ENCODE measurements at places on chromosomes 6 and 20. TPM values are rescaled to one million over a fixed set of nuclear protein-coding genes. Genes with fewer than 3 reads are reported as not detected.

Gene BEND6
- 0.46 TPM for total RNA-seq

Gene TPBG
- total RNA-seq: 31.3 TPM

Gene DNAAF9
- total RNA-seq: 29.9 TPM

Gene ZC2HC1B
- total RNA-seq: not detected

Gene GPSM3
- total RNA-seq: 6.5 TPM

GRCh38 chr6:15335385-15335784 is 89.5 kb downstream of the JARID2 start:
- no peaks in the 10 kb centered on the region for H3K36me3 ChIP-seq
- peaks cover 19% of the 10 kb centered on the region for H3K4me1 ChIP-seq
- no peak overlapping the region for H3K27ac ChIP-seq

GRCh38 chr20:47665221-47665991 is 119.9 kb downstream of the SULF2 start:
- DNase-seq: no peak
- H3K4me3 ChIP-seq: no peak overlapping the region
- H3K27me3 ChIP-seq: no peaks in the 10 kb centered on the region
- H3K4me1 ChIP-seq: no peaks in the 10 kb centered on the region
- H3K27ac ChIP-seq: no peak overlapping the region
- peaks cover 15% of the 10 kb centered on the region for H3K36me3 ChIP-seq

DNA sequence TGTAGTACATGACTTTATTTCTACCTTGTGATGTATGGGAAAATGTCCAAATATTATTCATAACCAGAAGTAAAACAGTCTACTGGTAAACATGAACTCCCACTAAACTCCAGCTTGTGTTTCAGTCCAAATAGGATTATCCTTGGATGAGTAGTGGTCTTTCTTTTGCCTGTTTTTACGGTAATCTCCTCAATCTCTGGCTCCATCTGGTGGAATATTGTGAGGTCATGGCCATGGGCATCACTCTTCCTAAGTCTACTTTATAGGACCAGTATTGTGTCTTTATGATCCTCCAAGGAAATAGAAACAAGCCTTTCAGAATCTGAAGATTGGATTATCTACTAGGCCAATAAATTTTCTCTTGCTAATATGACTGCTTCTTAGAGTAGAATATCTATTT is 505.0 kb downstream of the BMP2 start:
- DNase-seq: no peak
- no peaks in the 10 kb centered on the region for H3K27me3 ChIP-seq
- no peak overlapping the region for H3K27ac ChIP-seq
- no peak overlapping the region for H3K4me3 ChIP-seq
- H3K36me3 ChIP-seq: no peaks in the 10 kb centered on the region

- H3K27me3 ChIP-seq: no peaks in the 10 kb centered on the region
- DNase-seq: no peak
- no peaks in the 10 kb centered on the region for H3K36me3 ChIP-seq
Observed at GRCh38 chr6:139744891-139745290, 370.4 kb upstream of the CITED2 start.

DNA sequence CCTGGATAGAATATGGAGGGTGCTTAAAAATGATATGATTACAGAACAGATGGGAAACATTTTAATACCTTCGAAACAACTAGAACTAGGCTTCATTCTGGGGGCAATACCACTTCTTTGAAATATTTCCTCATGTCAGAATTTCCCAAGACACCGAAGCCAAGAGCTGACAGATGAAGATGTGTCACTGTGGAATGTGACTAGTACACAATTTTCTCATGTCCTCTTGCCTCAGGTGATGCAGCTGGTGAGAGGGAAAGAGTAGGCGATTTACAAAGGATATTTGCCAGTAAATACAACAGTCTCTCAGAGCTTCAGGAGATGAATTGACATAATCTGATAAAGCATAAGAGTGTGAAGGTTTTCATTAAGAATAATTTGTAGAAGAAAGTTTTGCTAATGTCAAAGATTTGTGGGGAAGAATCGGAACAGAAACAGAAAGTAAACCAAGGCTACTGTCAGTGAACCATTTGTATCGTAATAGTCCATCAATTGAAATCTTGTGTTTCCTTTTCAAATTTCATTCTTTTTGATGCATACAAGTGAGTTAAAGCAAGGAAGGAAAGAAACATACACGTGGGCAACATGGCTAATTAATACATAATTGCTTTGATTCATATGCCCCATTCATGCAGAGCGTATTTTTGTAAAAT is 164.7 kb upstream of the CCN2 start:
- H3K4me3 ChIP-seq: no peak overlapping the region
- H3K4me1 ChIP-seq: no peaks in the 10 kb centered on the region
- H3K27ac ChIP-seq: no peak overlapping the region
- no peak for DNase-seq

GRCh38 chr20:2696646-2697045 is 4.1 kb downstream of the EBF4 start:
- peaks cover 47% of the 10 kb centered on the region for H3K27me3 ChIP-seq
- no peak overlapping the region for H3K27ac ChIP-seq
- H3K4me3 ChIP-seq: no peak overlapping the region
- H3K36me3 ChIP-seq: peaks cover 3% of the 10 kb centered on the region
- no peak for DNase-seq
- H3K4me1 ChIP-seq: peaks cover 5% of the 10 kb centered on the region

GRCh38 chr6:127811900-127812570 is 88.8 kb downstream of the THEMIS start:
- DNase-seq: no peak

- H3K4me1 ChIP-seq: peaks cover 61% of the 10 kb centered on the region
- peaks cover 2% of the 10 kb centered on the region for H3K36me3 ChIP-seq
- H3K27ac ChIP-seq: peak overlapping the region; percentile 97
- peak; percentile 59 for DNase-seq
Observed at GRCh38 chr6:79570129-79571029, 33.1 kb upstream of the LCA5 start.

GRCh38 chr20:3224681-3225421 is 14.1 kb downstream of the SLC4A11 start:
- H3K27ac ChIP-seq: no peak overlapping the region
- no peak overlapping the region for H3K4me3 ChIP-seq
- H3K27me3 ChIP-seq: no peaks in the 10 kb centered on the region
- peaks cover 7% of the 10 kb centered on the region for H3K36me3 ChIP-seq

DNA sequence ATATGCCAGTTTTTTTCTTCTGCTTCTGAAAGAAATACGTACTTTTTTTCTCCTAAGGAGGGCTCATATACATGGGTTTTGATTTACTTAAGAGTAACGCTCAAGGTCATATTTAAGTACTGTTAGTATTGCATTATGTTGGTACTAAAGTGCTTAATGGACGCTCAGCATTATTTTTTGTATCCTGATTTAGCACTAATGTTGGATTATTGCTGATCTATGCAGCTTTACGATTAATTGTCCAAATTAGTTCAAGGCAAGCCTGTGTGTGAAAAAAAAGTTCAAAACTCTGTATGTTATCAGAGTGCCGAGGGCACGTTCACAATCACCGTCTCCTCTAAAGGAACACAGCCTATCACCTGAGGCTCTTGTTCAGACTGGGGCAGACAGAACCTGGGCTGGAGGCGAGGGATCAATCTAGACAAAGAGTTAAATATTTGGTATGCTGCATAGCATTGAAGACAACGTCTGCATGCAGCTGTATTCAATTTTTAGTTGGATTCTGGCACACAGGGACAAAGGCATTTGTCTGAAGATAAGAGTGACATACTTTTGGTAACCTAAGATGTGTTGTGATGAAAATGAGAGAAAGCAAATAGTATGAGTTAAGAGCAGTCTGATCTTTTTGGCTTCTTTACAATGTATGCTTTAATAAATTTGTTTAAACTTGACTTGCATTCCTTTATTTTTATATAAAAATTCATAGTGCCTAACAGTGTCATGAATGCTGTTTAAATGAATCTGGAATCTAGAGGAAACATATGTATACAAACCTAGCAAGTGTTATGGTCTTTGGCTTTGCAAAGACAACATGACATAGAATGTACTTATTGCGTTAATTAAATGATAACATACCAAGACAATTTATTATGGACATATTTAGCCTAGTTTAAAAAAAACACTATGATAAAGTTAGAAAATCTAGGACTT is 341.2 kb downstream of the SAMD5 start:
- DNase-seq: no peak
- H3K4me1 ChIP-seq: peaks cover 18% of the 10 kb centered on the region
- peak overlapping the region; percentile 2 for H3K4me3 ChIP-seq

DNA sequence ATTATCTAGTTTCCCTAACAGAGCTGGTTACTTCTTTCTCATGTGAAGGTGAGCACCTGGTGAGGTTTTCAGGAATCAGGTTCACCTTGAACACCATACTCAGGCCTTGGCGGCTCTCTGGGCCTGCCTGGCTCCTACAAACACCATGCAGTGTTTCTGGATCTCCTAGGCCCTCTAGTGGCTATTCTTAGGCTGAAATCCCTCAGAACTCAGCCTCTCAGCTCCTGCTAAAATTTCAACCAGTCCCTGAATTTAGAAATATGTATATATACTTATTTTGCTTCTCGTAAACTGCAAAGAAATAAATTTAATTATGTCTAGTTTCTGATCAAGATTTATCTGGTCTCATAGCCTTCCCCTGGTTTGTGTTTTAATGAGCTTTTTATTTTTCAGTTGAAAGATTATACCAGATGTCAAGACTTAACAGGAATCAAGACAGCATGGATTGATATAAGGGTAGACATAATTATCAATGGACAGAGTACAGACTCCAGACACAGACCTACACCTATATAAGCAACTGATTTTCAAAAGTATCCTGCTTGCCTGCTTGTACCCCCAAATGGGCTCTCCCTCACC is 55.9 kb downstream of the ANKEF1 start:
- H3K27ac ChIP-seq: no peak overlapping the region
- H3K4me3 ChIP-seq: no peak overlapping the region
- H3K27me3 ChIP-seq: no peaks in the 10 kb centered on the region
- H3K36me3 ChIP-seq: no peaks in the 10 kb centered on the region
- no peak for DNase-seq

GRCh38 chr20:43844778-43845614 is 69.7 kb upstream of the TOX2 start:
- H3K4me1 ChIP-seq: peaks cover 1% of the 10 kb centered on the region
- no peak overlapping the region for H3K27ac ChIP-seq
- peaks cover 15% of the 10 kb centered on the region for H3K27me3 ChIP-seq
- no peak overlapping the region for H3K4me3 ChIP-seq
- H3K36me3 ChIP-seq: no peaks in the 10 kb centered on the region

DNA sequence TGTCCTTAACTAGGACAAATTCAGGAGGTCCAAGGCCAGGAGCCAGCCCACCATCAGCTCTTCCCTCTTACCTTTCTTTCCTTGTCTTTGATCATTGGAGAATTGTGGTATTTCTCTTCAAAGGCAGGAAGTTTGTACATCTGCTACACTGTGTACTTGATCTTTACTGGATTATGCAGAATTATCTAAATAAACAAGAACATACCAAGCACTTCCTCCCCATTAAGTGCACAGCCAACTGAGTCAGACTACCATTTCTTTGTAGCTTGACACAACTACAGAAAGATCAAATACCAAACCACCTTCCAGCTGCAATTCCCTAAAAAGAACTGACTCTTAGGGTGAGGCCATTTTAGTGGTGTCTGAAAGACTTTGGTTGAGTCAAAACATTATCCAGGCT is 195.1 kb downstream of the HDGFL1 start:
- no peak overlapping the region for H3K4me3 ChIP-seq
- peaks cover 2% of the 10 kb centered on the region for H3K4me1 ChIP-seq
- H3K27me3 ChIP-seq: no peaks in the 10 kb centered on the region
- DNase-seq: no peak
- H3K36me3 ChIP-seq: peaks cover 2% of the 10 kb centered on the region

- no peaks in the 10 kb centered on the region for H3K36me3 ChIP-seq
- H3K4me1 ChIP-seq: no peaks in the 10 kb centered on the region
Observed at GRCh38 chr6:154157082-154157481, 118.0 kb downstream of the OPRM1 start.

GRCh38 chr6:156729248-156729647 is 47.9 kb upstream of the ARID1B start:
- H3K27me3 ChIP-seq: peaks cover 5% of the 10 kb centered on the region
- no peaks in the 10 kb centered on the region for H3K4me1 ChIP-seq
- no peaks in the 10 kb centered on the region for H3K36me3 ChIP-seq

- H3K4me1 ChIP-seq: no peaks in the 10 kb centered on the region
- H3K27me3 ChIP-seq: peaks cover 15% of the 10 kb centered on the region
- DNase-seq: no peak
- H3K4me3 ChIP-seq: no peak overlapping the region
Observed at GRCh38 chr20:60760256-60761000, 491.6 kb upstream of the CDH4 start.

DNA sequence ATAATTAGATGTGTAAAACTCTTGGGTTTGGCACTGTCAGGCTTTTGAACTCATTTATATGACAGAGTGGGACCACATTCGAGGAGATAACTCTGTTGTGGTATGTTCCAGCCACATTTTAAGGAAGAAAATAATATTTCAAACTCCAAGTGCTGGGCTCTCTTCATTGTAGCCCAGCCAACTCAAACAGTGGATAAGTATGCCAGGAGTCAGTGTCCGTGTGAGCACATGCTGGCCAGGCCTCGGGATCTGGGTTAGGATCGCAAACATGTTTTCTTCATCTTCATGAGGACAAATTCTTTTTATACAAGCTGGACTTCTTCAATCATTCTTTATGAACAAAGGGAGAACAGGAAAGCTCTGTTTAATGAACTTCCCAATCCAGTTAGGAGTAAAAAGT is 497.5 kb downstream of the MAFB start:
- H3K36me3 ChIP-seq: no peaks in the 10 kb centered on the region
- H3K4me3 ChIP-seq: no peak overlapping the region
- no peaks in the 10 kb centered on the region for H3K4me1 ChIP-seq

- H3K4me3 ChIP-seq: no peak overlapping the region
- peaks cover 16% of the 10 kb centered on the region for H3K4me1 ChIP-seq
- H3K27ac ChIP-seq: no peak overlapping the region
- no peak for DNase-seq
Observed at GRCh38 chr6:149061930-149062329, 255.6 kb upstream of the TAB2 start.

DNA sequence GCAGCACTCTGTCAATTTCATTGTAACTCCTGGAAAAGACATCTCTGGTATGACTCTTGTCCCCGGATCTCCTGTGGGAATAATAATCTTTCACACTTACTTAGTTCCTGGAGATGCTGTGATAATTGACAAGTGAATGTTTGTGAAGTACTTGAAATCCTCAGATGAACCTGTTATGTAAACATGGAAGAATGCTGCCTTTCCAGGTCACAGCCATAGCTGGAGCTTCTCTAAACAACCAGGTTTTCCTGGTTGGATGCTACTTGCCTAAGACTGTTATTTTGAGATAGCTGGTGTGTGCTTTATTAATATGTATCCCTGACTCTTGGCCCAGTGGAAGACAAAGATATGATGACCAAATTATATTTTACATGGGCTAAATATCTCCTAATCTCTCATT is 228.6 kb downstream of the KCNQ5 start:
- no peaks in the 10 kb centered on the region for H3K4me1 ChIP-seq
- H3K27ac ChIP-seq: no peak overlapping the region
- H3K27me3 ChIP-seq: peaks cover 7% of the 10 kb centered on the region
- H3K36me3 ChIP-seq: no peaks in the 10 kb centered on the region

DNA sequence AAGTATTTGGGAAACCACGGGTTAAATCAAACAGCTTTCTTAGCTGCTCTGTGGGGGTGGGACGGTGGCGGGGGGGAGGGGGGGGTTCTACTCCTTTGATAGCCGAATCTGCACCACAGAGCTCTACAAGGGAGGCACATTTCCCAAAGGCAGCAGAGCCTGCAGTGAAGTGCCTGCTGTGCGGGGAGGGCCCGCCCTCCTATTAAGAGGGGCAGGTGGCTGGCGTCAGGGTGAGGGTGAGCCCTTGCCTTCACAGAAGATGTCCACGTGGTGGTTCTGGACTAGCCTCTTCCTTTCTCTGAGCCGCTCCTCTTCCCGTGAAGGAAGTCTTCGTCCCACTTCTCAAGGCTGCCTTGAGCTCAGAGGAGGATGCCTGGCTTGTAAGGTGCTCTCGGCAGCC is 174.9 kb upstream of the THBS2 start:
- H3K36me3 ChIP-seq: peaks cover 9% of the 10 kb centered on the region
- H3K4me3 ChIP-seq: no peak overlapping the region
- DNase-seq: no peak
- peaks cover 4% of the 10 kb centered on the region for H3K27me3 ChIP-seq
- H3K27ac ChIP-seq: no peak overlapping the region
